Sigmoid colon (tissue), 7 donors: ENCODE measurements at places on chromosomes 1 and 21. TPM values are rescaled to one million over a fixed set of nuclear protein-coding genes. Genes with fewer than 3 reads are reported as not detected.

DNA sequence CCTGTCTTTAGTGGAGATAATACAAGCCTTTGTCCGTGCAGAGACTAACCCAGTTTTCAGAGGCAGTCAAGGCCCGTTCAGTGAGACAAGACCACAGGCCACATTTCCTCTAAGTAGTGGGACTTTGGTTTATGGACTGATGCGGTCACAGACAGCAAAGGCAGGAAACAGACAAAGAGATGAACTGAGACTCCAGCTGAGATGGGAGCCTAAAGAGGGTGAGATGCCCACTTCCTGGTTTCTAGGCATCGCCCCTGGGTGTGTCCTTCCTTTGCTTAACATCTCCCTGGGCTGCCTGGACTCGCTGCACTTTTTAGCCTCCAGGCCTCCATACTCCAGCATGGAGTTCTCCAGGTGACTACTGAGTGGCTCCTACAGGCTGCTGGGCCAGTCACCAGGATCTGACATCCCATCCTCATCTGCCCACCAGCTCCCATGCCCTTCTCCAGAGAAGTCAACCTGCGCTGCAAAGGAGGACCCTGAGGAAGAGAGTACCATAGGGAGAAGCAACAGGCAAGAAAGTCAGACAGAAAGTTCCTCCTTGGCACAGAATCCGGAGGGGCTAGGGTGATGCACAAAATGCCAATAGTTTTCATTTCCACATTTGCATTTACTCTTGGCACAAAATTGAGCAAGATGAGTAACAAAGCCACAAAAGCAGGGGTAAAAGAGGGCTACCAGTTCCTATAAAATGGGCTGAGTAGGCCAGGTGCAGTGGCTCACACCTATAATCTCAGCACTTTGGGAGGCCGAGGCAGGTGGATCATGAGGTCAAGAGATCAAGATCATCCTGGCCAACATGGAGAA, 15.1 kb downstream of the THEMIS2 start:
- DNase-seq, result peak; percentile 61

DNA sequence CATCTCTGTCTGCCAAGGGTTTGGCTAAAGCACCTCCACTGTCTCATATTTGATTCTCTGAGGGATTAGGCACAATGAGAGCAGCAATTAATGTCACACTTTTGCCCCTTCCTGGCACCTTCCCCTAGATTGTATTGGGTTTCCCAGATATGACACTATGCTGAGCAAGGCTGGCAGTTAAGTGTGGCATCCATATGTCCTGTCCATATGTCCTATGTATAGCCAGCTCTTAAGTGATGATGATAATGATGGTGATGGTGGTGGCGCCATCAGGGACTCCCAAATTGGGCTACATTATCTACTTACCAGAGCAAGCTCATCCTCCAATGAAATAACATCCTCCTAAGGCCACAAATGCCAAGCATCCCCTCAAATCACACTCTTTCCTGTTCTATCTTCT, 13.5 kb upstream of the LORICRIN start:
- DNase-seq, result no peak

DNA sequence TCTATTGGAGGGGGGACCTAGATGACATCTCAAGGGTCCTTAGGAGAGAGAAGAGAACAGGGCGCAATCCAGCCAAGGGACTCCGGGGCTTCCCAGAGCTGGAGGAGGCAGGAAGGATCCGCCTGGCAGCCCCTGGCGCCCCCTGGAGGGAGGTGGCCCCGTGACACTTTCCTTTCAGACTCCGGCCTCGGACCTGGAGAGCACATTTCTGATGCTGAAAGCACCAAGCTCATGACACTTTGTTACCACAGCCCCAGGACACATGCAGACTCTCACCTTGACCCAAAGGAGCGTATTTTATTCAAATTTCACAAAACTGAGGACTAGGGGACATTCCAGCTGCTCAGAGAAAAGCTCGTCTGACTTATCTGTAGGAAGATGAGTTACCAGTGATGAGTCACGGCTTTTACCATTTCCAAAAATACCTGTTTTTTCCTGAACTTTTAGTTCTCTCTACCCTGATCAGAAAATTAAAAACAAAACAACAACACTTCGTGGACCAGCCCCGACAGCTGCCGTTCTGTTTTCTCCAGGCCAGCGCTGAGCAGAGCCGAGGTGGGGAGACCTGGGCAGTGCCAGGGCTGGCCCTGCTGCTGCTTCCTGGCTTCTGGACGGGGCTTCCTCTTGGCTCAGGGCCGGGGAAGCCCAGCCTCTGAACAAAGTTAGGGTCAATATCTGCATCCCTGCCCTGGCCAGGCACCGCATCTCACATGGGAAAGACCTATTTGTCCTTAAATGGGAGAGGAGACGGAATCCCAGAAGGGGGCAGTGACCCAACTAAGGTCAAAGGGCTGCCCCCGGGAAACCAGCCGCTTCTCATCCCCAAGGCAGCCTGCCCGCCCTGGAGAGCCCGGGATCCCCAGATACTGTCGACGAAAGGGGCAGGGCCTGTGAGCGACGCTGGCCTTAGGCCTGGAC, 21.6 kb upstream of the POFUT2 start:
- peak; percentile 89 for DNase-seq

DNA sequence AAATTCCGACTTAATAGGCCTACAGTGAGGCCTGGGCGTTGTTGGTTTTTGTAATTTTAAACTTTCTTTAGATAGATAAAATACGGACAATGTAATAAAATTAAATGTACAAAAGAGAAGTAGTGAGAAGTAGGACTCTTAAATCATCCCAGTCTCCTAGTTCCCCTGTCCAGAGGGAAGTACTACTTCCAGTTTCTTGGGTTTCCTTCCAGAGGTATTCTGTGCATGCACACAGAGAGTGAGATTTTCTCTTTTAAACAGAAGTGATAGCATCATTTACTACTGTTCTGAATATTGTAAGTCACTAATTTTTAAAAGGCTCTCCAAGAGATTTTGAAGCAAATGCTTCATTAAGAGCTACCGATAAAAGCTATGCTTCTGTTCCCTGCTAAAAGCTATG, 7.2 kb upstream of the FNBP1L start:
- DNase-seq, result no peak

MTARC1 gene
- total RNA-seq, result 11.2 TPM

- DNase-seq, result no peak
Observed at GRCh38 chr1:45809761-45810160, 6.3 kb downstream of the MAST2 start.

PANK4 gene
- total RNA-seq, result 37.7 TPM

DNA sequence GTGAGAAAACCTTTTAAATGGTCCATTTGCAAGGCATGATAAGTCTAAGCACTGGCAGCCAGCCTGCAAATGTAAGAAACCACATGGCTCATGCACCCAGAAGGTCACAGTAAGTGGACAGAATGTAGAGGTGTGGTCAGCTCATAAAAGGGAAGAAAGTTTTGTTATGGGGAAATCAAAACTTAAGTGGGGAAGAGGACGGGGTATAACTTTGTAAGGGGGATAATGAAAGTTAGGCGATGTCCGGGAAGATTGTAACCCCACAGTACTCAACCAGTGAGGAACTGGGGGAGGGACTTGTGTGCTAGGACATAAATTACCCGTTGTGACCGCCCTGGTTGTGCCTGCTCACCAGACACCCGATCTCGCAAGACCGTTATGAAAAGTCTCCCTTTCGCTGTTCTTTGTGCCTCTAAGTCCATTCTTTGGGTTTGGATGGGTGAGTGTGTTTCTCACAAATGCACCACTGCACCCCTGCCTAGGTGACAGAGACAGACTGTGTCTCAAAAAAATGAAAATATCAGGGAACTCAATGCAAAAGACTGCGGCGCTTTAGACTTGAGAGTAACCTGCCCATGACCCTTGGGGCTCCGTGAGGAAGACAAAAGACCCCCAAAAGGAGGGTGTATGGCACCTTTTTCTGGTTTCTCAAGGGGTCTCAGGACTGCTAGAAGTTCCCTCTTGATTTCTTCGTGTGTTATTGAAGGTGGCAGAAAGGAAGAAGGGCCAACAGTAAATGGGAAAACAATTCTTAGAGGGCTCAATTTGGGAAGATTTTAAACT, 28.6 kb upstream of the ZNF496 start:
- no peak for DNase-seq

PLA2G2D gene
- not detected for total RNA-seq

GRCh38 chr1:177183836-177184235, 13.1 kb downstream of the BRINP2 start:
- DNase-seq, result no peak

- DNase-seq, result no peak
Observed at GRCh38 chr1:179971563-179972496, 17.2 kb downstream of the CEP350 start.

HNRNPCL4 gene
- total RNA-seq, result not detected

AMPD1 gene
- total RNA-seq, result not detected

CELA2B gene
- total RNA-seq, result not detected

TMEM125 gene
- not detected for total RNA-seq

DNA sequence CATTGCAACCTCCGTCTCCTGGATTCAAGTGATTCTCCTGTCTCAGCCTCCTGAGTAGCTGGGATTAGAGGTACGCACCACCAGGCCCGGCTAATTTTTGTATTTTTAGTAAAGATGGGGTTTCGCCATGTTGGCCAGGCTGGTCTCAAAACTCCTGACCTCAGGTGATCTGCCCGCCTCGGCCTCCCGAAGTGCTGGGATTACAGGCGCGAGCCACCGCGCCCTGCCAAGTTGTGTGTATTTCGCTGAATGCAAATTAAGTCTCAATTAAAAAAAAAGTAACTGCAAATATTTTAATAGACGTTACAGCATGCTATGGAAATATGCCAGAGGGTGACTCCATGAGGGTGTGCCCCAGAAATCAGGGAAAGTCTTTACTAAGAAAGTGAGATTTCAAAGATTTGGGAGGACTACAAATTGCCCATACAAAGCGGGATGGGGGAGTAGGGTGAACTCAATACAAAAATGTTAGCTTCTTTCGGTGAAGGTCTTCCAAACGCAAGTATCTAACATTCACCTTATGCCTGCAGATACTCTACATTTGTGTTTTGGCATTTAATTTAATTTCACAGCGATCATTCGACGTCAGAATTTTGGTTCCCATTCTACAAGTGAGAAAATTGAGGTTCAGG, 85.6 kb downstream of the NKAIN1 start:
- DNase-seq, result no peak

POU3F1 gene
- total RNA-seq, result not detected

DNA sequence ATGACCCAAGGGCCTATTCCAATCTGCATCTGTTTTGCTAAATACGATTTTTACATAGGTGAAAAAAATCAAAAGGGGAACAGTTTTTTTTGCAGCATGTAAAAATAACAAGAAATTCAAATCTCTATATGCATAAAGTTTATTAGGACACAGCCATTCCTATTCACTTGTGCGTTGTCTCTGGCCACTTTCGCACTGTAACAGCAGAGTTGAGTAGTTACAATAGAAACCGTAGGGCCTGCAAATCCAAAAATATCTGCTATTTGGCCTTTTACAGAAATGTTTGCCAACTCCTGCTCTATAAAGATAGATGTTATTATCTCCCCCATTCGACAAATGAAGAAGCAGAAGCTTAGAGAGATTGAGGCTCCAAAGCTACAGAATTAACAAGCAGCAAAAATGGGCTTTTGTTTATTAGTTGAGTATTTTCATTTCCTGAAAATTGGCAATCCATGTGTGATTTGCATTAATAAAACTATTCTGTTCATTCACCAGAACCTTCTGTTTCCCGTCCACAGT, 5.5 kb downstream of the DYNLT5 start:
- no peak for DNase-seq

DNA sequence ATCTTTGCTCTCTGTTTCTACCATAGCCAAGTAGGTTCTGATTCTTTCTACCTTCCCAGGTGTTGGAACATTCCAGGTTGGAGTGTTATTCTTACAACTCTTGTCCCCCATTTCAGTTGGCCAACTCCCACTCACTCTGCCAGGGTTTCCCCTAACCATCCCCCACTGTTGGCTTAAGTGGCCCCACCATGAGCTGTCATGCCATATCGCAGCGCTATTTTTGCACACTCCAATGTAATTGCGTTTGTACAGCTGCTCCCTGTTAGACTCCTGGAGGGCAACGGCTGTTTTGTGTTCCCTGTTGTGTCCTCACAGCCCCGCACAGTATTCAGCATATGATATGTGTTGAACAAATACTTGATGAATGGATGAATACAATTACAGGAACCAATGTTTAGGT, 117.7 kb upstream of the ETS2 start:
- no peak for DNase-seq

GRCh38 chr1:39590546-39590945, 14.0 kb upstream of the PABPC4 start:
- no peak for DNase-seq

- no peak for DNase-seq
Observed at GRCh38 chr1:200161801-200162200, 134.3 kb downstream of the NR5A2 start.

ALPL gene
- 2.3 TPM for total RNA-seq

GRCh38 chr1:40421431-40422384, 28.6 kb upstream of the ZFP69B start:
- DNase-seq, result no peak

- DNase-seq, result no peak
Observed at GRCh38 chr1:75985827-75986226, 53.6 kb upstream of the ASB17 start.

OR10J1 gene
- not detected for total RNA-seq

- DNase-seq, result no peak
Observed at GRCh38 chr1:170521818-170522217, 10.1 kb upstream of the GORAB start.
